ENCODE measurements at places on chromosomes 12 and 14. TPM values are rescaled to one million over a fixed set of nuclear protein-coding genes. Genes with fewer than 3 reads are reported as not detected.

Gene APOLD1
- polyA plus RNA-seq: 9.2 TPM

Gene OTOGL
- polyA plus RNA-seq: 0.80 TPM

Gene KIF26A
- polyA plus RNA-seq: 4.5 TPM

Gene EFS
- polyA plus RNA-seq: 38.6 TPM

Gene RAPGEF3
- 8.6 TPM for polyA plus RNA-seq
